NCI-H1417 treated with DMSO at 0.1 percent for 48 hours (cell line): ENCODE measurements at places on chromosomes 11 and 22.

GRCh38 chr11:120773501-120774031, 250.3 kb upstream of the TBCEL start:
- DNase-seq: no peak

GRCh38 chr22:37609240-37610152, 862 bp downstream of the GGA1 start:
- no peak for DNase-seq

DNA sequence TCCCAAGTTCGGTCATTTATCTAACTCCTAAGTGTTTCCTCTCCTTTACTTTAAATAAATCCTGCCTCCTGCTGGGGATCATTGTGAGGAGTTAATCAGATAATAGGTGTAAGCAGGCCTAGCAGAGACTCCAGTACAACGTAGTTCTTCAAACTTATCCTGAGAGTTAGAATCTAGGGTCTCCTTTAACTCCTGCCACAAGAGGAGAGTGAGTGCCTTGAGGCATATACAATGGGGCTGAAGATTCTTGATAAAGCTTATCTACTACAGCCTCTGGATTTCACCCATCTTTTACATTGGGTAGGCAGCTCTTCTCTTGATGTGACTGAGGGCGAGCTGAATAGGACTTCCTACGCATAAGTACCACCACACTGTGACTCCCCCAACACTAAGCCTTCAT, 3.1 kb upstream of the GALNT18 start:
- DNase-seq: no peak

DNA sequence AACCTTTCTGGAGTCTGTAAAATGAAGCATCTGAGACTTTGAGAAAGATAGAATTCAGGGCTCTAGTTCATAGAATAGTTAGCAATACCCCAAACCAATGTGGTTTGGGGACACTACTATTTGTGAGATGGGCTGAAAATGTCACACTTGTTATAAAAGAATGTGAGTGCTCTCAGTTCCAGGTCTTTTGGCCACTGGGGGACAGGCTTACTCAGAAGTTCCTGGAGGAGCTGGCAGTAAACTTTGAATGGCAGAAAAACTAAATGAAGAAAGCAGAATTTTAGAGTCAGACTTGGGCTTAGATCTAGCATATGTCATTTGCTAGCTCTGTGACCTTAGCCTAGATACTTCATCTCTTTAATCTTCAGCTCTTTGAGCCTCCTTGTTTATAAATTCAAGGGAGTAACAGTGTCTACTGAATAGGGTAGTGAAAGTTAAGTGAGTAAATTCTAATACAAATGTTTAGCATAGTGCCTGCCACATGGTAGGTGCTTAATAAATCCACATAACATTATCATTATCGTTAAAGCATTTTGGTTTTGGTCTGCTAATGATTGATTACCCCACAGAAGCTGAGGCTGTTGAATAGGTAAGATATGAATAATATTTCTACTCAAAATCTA, 3.7 kb downstream of the LYVE1 start:
- no peak for DNase-seq

- no peak for DNase-seq
Measured at GRCh38 chr22:38136607-38137006, 26.1 kb upstream of the BAIAP2L2 start.

DNA sequence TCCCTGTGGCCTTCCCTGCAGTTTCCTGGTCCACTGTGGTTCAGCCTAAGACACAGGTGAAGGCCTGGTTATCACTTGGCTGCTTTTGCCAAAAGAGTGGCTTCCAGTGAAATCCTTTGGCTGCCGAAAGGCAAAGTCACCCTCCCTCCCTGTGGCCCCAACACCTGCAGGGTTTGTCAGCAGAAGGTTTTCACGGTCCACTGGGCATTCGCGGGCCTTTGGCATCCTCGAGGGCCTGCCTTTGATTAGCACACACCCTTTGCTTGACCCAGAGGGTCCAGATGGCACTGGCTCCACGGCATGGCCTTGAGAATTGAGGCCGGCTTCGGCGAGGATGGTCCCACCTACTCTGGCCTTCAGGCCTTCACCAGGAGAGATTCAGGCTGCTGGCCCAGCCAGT, 35.3 kb downstream of the RTN4R start:
- DNase-seq: no peak

DNA sequence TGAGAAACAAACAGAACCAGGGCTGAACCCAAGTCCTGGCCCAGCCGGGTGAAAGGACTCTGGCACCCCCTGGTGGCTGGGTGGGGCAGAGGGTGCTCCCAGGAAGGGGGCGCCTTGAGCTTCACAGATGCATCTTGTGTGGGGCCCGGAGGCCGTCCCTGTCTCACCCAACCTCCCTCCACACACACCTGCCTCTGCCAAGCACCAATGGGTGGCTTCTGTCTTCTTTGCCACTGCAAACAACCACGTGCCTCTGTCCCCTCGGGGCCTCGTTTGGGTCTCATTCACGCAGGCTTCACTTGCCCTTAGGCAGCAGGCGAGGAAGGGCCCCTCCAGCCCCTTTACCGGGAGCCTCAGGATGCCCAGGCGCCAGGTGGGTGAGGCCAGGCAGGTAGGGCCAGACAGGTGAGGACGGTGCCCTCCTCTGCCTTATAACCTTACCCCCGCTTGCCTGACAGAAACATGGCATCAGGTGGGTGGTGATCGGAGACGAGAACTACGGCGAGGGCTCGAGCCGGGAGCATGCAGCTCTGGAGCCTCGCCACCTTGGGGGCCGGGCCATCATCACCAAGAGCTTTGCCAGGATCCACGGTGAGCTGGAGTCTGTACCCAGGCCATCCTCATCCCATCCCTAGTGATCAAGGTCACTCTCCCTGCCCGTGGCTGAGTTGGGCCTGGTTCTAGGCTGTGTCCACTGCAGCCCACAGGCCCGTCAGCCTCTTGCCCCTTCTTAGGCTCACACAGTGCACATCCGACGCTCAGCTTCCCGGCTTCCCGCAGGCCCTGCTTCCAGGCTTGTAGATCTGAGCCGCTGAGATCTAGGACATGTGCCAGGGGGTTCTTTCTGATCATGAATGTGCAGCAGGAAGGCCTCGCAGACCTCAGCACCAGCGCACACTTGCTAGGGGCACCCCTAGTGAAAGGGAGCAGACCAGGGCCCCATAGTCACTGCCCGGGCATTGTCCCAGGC, 17.2 kb downstream of the POLR3H start:
- no peak for DNase-seq

DNA sequence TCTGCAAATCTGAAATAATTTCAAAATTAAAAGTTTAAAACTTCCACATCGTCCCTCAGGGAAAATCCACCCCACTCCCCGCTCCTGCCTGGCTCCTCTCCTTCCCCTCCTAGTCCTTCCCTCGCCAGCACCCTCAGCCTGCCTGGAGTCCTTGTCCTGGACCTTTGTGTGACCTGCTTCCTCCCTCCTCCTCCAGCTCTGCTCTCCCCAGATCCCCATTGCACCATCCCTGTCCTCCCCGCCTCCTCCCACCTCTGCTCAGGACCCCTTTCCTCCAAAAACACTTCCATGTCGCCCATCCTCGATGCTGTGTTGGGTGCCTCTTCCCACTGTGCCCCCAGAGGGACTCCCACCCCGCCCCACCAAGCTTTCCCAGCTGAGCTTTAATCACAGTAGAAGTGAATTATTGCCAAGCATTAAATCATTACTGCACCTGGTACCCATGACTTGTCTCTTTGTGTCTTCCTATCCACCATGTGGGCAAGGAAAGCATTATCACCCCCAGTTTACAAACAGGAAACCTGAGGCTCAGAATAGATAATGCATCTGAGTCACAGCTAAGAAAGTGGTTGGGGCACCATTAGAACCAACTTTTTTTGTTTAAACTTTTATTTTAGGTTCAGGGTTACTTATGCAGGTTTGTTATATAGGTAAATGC, 2.4 kb upstream of the ZP1 start:
- no peak for DNase-seq

DNA sequence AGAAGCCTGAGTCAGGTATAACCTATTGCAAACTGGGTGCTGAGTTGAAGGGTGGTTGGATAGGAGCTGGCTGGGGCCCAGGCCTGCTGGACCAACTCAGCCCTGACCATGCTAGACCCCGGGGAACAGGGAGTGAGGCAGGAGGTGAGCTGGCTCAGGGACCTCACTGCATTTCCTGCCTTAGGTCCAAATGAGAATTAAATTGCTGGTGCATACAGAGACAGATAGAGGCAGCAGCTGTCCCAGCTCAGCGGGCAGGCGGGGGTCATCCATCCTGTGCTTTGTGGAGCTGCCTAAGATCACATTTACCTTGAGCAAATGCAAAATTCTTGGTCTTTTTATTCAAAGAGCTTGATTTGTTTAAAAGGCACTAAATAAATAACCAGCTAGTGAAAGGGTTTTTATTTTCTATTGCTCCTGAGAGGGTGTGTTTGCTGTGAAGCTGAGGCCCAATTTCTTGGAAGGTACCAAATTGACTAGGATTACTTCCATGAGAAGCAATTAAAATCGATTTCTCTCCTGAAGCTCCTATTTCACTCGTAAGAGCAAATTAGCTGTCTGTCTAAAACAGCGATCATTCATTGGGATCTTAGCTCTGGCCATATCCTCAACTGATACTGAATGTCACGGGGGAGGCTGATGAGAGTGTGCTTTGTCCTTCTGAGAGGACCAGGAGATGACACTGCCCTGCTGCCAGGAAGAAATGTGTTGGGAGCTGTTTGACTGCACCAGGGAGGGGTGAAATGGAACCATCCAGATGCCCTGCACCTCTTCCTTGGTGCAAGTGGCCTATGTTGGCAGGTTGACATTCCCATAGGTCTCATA, 24.9 kb downstream of the USH1C start:
- no peak for DNase-seq

GRCh38 chr11:86458294-86459001, 83.8 kb downstream of the CCDC81 start:
- DNase-seq: no peak

DNA sequence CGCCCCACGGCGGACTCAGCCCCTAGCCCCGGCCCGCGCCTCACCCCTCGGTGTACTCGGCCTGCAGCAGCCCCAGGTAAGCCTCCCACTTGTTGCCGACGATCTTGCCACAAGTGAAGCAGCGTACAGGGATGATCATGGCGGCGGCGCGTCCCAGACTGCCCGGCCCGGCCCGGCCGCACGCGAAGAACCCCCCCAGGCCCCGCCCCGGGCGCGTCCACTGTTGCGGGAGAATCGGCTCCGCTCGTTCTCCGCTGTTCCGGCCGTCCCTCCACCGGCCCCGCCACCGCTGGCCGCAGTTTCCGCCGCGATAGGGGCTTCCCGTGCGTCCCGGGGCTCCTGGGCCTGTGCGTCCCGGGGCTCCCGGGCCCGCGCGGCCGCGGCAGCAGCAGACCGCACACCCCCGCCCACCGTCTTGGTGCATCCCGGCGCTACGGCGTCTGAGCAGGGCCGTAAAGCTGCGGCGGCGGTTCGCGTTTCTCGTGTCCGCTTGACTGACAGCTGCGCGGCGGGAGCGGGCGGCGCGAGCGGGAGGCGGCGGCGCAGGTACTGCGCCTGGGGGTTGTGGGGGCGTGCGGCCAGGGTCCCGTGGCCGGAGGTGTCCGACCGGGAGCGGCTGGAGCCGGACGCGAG, at the start of the genes POLR2L and TSPAN4:
Gene POLR2L, minus strand, starts transcription at position 160 of the 633 bp plus-strand sequence. Its CDS starts 21 bp downstream, at position 139.
Gene TSPAN4, plus strand, starts transcription at position 483 of the 633 bp plus-strand sequence. CDS start 7,453 bp downstream, outside the sequence.
- DNase-seq: no peak

DNA sequence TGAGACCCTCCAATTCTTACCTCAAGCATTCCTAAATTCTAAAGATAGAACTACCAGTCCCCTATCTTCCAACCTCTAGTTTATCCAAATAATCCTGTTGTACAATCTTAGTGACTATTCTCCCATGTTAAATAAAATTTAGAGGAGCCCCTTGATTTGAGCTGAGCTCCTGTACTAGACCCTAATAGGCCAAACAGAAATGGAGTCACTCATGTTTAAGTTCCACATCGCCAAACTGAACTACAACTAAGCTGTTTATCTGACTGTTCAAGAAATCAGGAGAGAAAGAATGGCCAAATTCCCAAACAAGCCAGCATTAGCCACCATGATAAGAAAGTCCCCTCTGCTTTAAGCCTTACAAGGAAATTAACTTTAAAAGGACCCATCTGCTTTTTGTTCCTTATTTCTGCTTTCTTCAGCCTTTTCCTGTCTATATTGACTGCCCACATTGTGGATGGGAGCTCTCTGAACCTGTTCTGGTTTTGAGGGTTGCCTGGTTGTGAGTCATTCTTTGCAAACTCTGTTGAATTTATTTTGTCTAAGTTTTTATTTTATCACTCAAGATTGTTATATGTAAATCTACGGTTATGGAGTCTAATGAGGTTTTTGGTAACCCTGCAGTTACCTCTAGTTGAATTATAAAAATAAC, 90.4 kb downstream of the TTC28 start:
- no peak for DNase-seq

DNA sequence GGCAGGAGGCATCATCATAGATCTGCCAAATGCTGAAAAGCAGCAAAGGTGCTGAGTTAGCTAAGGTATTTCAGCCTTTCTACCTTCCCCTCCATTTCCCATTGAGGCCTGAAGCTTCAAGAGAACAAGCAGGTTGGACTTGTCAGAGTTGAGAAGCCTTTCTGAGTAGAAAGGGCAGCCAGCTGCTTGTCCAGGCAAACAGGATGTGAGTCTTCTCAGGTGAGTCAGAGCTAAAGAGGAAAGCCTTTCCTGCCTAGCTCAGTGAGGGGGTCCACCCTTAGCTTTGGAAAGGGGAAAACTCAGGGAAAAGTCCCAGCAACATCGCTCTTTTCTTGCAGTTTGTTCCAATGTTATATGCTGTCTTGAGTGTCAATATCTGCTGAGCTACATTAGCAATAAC, 13.2 kb upstream of the MPZL2 start:
- no peak for DNase-seq

DNA sequence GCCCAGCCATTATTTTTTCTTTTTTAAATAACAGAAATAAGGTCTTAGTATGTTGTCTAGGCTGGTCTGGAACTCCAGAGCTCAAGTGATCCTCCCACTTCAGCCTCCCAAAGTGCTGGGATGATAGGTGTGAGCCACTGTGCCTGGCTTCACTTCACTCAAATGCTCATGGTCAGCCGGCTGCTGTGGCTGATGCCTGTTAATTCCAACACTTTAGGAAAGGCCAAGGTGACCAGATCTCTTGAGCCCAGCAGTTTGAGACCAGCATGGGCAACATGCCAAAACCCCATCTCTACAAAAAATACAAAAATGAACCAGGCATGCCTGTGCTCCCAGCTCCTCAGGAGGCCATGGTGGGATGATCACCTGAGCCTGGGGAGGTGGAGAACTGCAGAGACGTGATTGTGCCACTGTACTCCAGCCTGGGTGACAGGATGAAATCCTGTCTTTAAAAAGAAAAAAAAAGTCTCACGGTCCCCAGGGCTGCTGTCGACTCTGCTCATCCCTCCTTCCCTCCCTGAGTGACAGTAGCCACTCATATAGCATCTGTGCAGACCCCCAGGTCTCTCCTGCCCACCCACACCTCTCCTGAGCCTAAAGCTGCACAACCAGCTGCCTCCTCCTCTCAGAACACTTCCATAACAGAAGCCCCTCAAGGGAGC, 3.6 kb downstream of the YDJC start:
- DNase-seq: no peak
